Suppressor macrophage treated with lipopolysaccharide for 4 hours (primary cell): ENCODE measurements at places on chromosomes 5 and 9.
A peak's percentile ranks its signal among the peaks of the same experiment; 100 is the strongest.

DNA sequence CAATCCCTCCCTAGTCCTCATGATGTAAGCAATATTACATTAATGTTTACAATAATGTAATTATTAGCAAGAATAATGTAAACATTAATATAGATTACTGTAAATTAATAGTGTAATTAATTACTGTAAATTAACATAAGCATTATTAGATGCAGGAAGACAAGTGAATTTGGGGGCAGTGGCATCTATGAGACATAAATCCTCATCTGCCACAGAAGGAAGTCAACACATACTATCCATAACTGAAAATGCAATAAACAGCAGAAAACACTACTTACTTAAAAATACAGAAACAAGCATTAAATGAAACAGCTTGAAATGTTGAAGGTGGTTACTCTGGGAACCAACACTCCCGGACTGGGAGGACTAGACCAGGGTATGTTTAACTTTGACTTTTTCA is 685 bp upstream of the NIPSNAP3A start:
- DNase-seq: no peak

DNA sequence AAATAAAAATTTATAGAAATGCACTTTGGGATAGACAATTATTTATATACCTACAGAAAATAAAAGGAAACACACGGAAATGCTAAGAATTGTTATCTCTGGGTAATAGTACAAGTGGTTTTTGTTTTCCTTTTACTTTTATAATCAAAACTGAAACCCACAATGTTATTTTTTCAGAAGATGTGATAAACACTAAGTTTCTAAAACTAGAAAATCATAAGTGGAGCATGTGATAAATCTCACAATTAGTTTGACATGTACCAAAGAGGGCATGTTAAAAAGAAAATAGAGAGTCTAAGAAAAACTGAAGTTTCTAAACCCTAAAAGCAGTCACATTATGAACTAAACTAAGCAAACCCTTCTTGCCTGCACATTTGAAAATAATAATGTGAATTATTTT is 61.1 kb downstream of the OXCT1 start:
- DNase-seq: peak; percentile 2

GRCh38 chr9:37906312-37907239 is 2.6 kb upstream of the SLC25A51 start:
- no peak for DNase-seq

- peak; percentile 84 for DNase-seq
Measured at GRCh38 chr5:157108976-157109375, at the start of gene HAVCR2. Gene HAVCR2, minus strand, starts transcription at chr5:157109044. Its CDS starts 61 bp downstream, at chr5:157108983.

DNA sequence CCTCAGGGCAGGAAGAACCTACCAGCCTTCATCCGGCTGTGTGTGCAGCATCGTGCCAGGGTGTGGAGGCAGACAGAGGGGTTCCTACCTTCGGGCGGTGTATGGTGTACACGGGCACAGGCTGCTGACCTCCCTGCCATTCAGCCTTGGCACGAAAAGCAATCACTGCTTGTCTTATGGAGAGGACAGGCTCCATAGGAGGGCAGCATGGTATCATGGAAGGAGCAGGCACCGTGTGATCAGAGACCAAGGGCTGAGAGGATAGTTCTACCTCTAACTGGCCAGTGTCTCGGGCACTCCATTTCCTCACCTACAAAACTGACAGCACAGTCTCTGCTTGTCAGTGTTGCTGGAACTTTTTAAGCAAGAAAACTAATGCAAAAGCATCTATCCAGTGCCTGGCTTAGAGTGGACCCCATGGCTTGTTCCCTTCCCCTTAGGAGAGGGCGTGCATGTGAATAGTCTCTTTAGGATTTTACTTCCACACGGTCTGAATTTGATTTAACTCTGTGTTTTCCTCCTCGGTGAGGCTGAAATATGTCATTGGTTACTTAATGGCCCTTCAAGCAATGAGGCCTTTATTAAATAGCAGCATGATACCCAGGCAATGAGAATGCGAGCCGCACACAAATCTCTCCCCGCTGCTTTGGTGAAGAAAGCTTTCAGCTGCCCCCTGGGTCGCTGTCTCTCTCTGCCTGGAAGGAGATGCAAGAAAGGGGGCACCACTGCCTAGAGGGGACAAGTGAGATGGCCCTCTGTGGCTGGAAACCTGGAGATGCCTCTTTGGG is 22.2 kb downstream of the TTLL11 start:
- no peak for DNase-seq

DNA sequence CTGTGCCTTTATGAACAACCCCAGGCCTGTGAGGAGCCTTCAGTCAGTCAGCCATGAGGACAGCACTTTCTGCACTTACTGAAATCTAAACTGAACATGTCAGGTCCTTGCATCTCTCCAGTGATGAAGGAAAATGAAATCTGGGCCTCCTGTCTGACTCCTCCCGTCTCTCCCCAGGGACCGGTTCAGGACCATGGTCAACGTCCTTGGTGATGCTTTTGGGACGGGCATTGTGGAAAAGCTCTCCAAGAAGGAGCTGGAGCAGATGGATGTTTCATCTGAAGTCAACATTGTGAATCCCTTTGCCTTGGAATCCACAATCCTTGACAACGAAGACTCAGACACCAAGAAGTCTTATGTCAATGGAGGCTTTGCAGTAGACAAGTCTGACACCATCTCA is 77.0 kb upstream of the PLPP6 start:
- no peak for DNase-seq

DNA sequence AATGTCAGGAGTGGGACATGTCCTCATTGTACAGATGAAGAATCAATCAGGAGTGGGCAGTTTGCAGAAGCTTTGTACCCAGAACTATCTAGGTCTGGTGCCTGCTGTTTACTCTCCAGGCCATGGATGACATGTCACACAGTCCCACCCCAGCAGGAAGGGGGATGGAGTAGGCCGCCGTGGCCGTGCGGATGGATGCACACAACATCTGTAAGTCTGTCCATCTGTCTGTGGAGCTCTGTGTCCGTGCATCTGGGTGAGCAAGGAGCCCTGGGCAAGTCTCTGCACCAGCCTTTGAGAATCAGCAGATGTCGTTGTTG is 311.5 kb upstream of the IRX4 start:
- no peak for DNase-seq

DNA sequence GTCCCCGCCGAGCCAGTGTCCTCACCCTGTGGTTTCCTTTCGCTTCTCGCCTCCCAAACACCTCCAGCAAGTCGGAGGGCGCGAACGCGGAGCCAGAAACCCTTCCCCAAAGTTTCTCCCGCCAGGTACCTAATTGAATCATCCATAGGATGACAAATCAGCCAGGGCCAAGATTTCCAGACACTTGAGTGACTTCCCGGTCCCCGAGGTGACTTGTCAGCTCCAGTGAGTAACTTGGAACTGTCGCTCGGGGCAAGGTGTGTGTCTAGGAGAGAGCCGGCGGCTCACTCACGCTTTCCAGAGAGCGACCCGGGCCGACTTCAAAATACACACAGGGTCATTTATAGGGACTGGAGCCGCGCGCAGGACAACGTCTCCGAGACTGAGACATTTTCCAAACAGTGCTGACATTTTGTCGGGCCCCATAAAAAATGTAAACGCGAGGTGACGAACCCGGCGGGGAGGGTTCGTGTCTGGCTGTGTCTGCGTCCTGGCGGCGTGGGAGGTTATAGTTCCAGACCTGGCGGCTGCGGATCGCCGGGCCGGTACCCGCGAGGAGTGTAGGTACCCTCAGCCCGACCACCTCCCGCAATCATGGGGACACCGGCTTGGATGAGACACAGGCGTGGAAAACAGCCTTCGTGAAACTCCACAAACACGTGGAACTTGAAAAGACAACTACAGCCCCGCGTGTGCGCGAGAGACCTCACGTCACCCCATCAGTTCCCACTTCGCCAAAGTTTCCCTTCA is 1.4 kb downstream of the GLIS3 start:
- DNase-seq: peak; percentile 41

- peak; percentile 11 for DNase-seq
Measured at GRCh38 chr9:129250786-129251185, 72.7 kb upstream of the IER5L start.

- no peak for DNase-seq
Measured at GRCh38 chr5:93072831-93073459, 508.1 kb downstream of the NR2F1-AS1 start.

DNA sequence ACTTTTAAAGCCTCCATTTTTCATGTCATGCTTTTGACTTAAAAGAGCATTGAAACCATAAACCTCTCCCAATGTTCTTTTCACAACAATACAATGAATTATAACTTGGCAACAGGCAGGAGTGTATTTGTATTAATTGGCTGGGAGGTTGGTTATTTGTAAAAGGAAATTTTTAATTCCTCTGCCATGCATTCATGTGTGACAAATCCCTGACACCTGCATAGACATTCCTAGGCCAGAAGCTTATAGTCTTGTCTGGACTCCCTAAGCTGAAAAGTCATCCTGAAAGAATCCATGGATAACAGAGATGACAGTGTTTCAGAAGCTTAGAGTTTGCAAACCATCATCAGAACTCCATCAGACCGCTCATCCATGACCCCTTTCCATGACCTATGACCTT is 76.3 kb upstream of the PTGER4 start:
- no peak for DNase-seq

- no peak for DNase-seq
Measured at GRCh38 chr5:52896534-52897237, 92.5 kb upstream of the ITGA2 start.

- no peak for DNase-seq
Measured at GRCh38 chr5:169745441-169746146, 108.5 kb downstream of the DOCK2 start.
